K562 (cell line): ENCODE measurements at places on chromosomes 11 and 22. TPM values are rescaled to one million over a fixed set of nuclear protein-coding genes. Genes with fewer than 3 reads are reported as not detected.
A peak's percentile ranks its signal among the peaks of the same experiment; 100 is the strongest.

GRCh38 chr11:102112509-102112821, 2.2 kb downstream of the YAP1 start:
- H3K4me1 ChIP-seq: no peaks in the 10 kb centered on the region
- no peak for DNase-seq
- H3K27me3 ChIP-seq: no peaks in the 10 kb centered on the region
- no peak overlapping the region for H3K4me3 ChIP-seq
- H3K36me3 ChIP-seq: no peaks in the 10 kb centered on the region
- no peak overlapping the region for H3K27ac ChIP-seq

GRCh38 chr22:28017558-28017820, 98.4 kb upstream of the PITPNB start:
- no peak overlapping the region for H3K27ac ChIP-seq
- no peak for DNase-seq
- no peaks in the 10 kb centered on the region for H3K4me1 ChIP-seq
- H3K27me3 ChIP-seq: no peaks in the 10 kb centered on the region
- no peak overlapping the region for H3K4me3 ChIP-seq

DNA sequence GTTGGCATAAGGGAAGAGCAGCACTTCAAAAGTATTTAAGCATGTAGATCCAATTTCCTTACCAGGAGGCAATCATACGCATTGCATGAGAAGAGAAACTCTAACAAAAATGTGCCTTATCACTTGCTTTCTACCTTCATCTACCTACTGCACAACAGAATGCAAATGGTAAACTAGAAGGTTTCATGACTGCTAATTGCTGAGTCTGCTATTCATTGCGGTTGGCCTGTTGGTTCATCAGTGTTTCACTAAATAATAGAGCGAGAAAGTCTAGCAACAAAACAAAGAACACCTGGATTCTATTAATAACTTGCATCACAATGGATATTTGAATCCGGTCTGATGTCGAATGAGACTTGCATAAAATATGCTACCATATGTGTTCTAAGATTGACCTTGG, 229.0 kb downstream of the OPCML start:
- H3K4me3 ChIP-seq: no peak overlapping the region
- H3K36me3 ChIP-seq: no peaks in the 10 kb centered on the region
- no peak overlapping the region for H3K27ac ChIP-seq
- no peaks in the 10 kb centered on the region for H3K27me3 ChIP-seq
- no peak for DNase-seq

- H3K36me3 ChIP-seq: peaks cover 7% of the 10 kb centered on the region; the same call in 1 of the 3 replicates
- H3K4me1 ChIP-seq: no peaks in the 10 kb centered on the region
- DNase-seq: no peak
- peaks cover 22% of the 10 kb centered on the region for H3K27me3 ChIP-seq
- no peak overlapping the region for H3K27ac ChIP-seq
- no peak overlapping the region for H3K4me3 ChIP-seq
Observed at GRCh38 chr11:47589584-47589976, 3.1 kb downstream of the FAM180B start.

- peaks cover 21% of the 10 kb centered on the region; the same call in 2 of the 3 replicates for H3K36me3 ChIP-seq
- peak overlapping the region; percentile 61 for H3K27ac ChIP-seq
- H3K27me3 ChIP-seq: no peaks in the 10 kb centered on the region
Observed at GRCh38 chr11:64842851-64843685, 1.4 kb downstream of the CDC42BPG start.

The OR5L2 gene
- not detected in 2 replicates for polyA plus RNA-seq

The ARFIP2 gene
- 60.0 and 61.0 TPM in 2 replicates for polyA plus RNA-seq

DNA sequence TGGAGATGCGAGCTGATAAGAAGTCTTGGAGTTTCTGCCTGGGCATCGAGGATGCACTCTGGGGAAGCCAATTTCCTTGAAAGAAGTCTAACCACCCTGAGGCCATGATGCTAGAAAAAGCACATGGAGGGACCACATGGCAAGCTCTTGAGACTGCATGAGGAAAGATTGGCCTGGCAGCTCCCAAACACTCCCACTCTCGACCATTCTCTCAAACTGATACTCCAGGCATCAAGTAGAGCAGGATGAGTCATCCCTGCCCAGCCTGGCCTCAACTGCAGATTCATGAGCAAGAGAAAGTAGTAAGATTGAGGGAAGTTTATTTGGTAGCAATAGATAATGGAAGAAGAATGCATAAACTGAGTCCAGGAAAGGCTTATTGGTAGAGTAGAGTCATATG, 194.3 kb downstream of the KIF18A start:
- H3K36me3 ChIP-seq: no peaks in the 10 kb centered on the region
- no peak for DNase-seq
- H3K4me3 ChIP-seq: no peak overlapping the region
- H3K27ac ChIP-seq: no peak overlapping the region
- no peaks in the 10 kb centered on the region for H3K4me1 ChIP-seq

The FOLR2 gene
- polyA plus RNA-seq: not detected in 2 replicates
